ENCODE measurements at places on chromosomes 3 and 15.

- peak; percentile 16 for DNase-seq
Measured at GRCh38 chr3:30352410-30353318, 253.7 kb upstream of the TGFBR2 start.

DNA sequence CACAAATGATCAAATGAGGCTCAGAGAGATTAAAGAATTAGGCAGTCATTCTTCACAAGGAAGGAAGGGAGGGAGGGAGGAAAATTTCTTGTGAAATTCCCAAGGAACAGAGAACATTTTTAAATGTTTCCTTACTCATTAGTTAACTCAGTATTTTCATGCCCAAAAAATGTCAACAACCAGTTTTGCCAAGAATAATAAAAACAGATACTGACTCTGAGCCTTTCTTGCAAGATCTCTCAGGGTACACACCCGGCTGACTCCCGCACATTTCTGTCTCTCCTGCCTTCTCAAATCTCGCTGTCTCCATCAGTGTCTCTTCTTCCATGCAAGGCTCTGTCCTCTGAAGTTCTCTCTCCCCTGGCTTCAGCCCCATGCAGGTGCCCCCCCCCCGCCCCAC, 265.9 kb downstream of the TJP1 start:
- DNase-seq = no peak

GRCh38 chr3:123383091-123384053, 65.5 kb downstream of the ADCY5 start:
- DNase-seq = no peak

GRCh38 chr3:43062564-43063040, 43.3 kb downstream of the POMGNT2 start:
- no peak for DNase-seq

Measured in endothelial cell of umbilical vein (primary cell).